Activated naive CD8-positive, alpha-beta T cell treated with anti-CD3 and anti-CD28 coated beads, Interleukin-2, amount 10 ng/mL, durations not matched to agents 7 days and 5 days (primary cell): ENCODE measurements at places on chromosomes 5 and 9. TPM values are rescaled to one million over a fixed set of nuclear protein-coding genes. Genes with fewer than 3 reads are reported as not detected.

DNA sequence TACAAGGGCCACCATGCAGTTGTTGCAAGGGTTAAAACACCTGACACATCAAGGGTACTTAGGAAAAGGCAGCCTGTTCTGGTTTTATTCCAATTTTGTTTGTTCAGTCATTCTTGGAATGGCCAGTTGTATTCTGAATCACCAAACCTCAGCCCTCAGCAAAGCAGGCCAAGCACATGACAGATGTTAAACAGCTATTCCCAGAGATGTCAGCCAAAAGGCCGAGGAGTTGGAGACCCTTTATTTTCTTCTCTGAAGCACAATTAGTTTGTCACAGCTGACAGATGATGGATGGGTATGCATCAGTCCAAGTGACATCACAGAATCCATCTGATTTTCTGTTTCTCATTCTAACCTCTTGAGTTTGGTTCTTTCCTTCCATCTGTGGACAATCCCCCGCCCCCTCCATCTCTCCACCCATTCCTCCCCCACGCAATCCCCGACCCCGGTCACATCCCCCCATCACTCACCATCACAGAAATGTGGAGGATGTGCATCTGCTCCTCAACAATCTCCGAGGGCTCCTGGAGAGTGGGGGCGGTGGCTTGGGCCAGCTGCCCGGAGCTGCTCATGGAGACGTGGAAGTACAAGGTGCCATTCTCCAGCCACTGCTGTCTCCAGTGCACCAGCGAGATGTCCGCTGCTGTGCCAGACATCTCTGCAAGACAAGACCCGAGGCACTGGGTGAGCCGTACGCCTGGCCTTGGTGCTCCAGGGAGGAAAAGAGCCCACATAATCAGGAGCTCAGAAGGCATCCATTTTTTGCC lies 123.8 kb downstream of the ASTN2 start:
- DNase-seq: no peak

DNA sequence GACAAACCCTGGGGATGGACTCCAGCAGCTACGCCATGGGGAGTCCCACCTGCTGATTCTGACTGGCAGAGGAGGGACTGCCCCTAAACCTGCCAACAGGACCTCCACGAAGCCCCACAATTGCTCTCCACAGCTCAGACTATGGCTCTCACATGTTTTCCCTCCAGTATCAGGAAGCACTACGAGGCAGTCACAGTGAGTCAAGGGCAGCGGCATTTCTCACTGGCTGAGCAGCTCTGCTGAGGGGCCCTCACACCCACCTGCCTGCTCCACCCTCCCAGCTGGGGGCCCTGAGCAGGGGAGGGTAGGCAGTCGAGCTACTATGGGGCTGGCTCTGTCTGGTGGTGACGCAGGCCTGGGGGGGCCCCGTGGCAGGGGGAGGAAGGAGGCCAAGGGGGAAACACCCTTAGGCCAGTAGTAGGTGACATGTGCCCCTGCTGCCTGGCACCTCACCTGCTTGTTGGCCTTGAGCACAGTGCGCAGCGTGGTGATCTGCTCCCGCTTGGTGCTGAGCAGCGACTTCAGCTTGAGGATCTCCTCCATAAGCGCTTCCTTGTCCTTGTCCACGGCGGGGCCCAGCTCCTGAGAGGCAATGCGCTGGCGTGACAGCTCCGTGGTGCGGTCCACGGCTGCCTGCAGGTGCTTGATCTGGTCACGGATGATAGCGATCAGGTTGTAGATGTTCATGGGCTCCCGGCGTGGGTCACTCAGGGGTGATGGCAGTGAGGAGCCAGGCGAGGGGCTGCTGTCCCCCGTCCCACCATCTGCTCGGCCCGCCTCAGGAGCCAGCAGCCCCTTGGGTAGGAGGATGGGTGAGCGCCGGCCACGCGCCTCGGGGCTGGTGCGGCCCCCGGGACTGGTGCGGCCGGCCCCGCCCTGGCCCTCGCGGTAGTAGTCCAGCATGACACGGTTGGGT lies 46.3 kb downstream of the BICD2 start:
- peak; percentile 28 for DNase-seq

- DNase-seq: no peak
Measured at GRCh38 chr5:80225189-80225933, 30.5 kb downstream of the SERINC5 start.

DNA sequence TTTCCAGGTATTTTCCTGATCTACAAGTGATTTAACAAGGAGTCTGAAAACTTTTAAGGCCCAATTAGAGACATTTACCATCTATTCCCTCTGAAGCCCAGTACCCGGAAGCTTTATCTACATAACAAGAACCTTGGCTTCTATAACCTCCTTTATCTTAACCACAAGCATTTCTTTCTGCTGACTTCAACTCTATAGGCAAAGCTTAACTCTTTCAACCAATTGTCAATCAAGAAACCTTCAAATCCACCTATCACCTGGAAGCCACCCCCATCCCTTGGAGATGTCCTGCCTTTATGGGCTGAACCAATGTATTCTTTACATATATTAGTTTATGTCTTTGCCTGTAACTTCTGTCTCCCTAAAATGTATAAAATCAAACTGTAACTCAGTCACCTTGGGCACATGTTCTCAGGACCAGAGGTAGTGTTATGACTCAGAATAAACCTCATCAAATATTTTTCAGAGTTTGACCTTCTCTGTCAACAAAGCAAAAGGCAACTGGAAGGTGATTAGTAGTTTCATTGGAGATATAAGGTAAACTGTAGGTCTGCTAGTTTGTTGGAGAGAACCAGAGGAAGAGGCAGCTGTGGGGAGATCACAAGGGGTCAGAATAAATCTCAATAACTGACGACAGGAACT lies 13.0 kb upstream of the RIMOC1 start:
- DNase-seq: no peak

GRCh38 chr5:150398722-150399523 lies 13.8 kb downstream of the CD74 start:
- peak; percentile 44 for DNase-seq

- no peak for DNase-seq
Measured at GRCh38 chr5:175347027-175347426, 97.0 kb downstream of the DRD1 start.

DNA sequence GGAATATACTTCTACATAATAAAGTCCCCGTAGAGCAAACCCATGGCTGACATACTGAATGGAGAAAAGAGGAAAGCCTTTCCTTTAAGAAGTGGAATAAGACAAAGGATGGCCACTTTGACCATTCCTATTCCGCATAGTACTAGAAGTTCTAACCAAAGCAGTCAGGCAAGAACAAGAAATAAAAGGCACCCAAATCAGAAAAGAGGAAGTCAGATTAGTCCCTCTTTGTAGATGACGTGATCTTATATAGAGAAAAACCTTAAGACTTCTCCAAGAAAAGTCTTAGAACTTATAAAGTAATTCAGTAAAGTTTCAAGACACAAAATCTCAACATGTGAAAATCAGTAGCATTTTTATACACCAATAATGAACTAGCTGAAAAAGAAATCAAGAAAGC lies 133.9 kb downstream of the GIN1 start:
- no peak for DNase-seq

DNA sequence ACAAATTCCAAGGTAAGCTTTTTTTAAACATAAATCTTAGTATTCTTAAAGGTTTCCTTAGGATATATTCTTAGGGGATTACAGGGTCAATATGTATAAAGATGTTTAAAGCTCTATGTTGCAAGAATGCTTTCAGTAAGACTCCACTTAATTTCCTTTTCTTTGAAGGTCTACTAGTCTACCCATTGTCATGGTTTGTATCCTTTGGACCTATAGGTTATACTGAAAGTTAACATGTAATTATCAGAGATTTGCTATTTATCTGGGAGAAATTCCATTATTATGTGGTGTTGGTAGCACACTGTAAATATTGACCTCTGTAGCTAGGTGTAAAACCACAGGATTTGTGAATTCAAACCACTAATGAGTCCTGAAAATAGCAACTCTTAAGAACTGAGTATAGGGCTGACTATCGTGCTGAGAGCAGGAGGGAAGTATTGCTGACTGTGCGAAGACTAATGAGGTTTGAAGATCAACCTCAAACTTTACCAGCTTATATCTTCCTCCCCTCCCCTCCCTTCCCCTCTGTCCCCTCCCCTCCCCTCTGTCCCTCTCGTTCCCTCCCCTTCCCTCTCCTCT lies 85.6 kb downstream of the GADD45G start:
- no peak for DNase-seq

- DNase-seq: peak; percentile 53
Measured at GRCh38 chr9:93302586-93303257, 118.8 kb downstream of the WNK2 start.

- DNase-seq: no peak
Measured at GRCh38 chr5:89297066-89297465, 414.1 kb upstream of the MEF2C start.

DNA sequence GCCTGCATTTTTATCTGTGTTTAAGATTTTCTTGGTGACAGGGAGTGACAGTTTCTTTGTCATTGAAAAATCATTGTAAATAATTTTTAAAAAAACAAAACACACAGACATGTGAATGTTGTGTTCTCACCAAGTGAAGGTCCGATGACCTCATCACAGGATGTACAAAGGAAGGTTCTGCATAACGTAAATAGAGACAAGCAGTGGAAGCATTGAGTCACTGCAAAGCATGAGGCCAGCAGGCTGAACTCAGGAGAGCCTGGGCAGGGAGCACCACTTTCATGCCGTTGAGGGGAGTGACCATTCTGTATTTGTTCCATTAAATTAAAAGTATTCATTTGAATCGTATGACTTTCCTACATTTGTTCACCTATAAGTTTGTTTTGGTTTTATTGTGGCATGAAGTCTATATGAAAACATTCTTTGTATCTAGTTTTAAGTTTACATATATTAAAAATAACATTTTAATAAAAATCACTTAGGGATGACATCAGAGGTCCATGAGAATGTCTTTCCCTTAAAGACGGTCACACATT lies 70.4 kb upstream of the TLE1 start:
- DNase-seq: no peak

DNA sequence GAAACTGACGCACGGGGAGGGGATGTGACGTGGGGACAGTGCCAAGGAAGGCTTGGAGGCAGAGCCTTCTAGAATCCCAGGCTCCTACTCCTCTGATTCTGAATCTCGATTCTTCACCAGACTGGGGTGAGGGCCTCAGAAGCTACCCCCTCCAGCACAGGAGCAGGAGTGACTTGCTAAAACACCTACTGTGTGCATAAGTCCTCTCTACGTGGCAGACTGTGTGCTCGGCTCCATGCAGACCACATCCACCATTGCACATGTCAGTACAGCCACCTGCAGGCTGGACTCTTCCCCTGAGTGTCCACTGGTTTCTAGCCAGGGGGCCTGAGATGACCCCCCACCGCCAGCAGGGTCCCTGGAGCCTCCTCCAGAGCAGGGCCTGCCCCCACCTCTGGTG lies 71.2 kb upstream of the SARDH start:
- no peak for DNase-seq

DNA sequence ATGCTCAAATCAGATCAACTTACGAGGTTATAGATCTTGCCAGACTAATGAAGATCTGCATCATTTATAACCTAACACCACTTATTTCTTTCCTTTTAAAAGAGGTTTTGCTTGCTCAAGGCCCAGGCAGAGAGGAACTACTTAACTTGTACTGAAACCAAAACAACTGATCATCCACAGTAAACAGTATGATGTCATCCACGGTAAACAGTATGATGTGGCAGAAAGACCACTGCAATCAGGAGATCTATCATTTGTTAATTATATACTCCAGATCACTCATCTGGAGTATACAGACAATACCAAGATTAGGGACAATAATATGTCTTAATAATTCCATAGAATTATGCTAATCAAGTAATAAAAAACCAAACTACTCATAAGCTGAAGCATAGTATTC lies 116.8 kb downstream of the ADAMTS6 start:
- no peak for DNase-seq

- DNase-seq: no peak
Measured at GRCh38 chr5:51302343-51302742, 80.9 kb upstream of the ISL1 start.

GRCh38 chr9:70049672-70050271 lies 6.1 kb downstream of the MAMDC2 start:
- DNase-seq: no peak

- no peak for DNase-seq
Measured at GRCh38 chr9:101350285-101350684, 34.5 kb downstream of the BAAT start.

GRCh38 chr5:93076096-93076495 lies 504.9 kb downstream of the NR2F1-AS1 start:
- DNase-seq: no peak

GRCh38 chr5:180606215-180606785 lies 15.0 kb upstream of the SCGB3A1 start:
- DNase-seq: no peak

GRCh38 chr5:87233143-87233542 lies 34.5 kb upstream of the RASA1 start:
- no peak for DNase-seq

- DNase-seq: peak; percentile 81
Measured at GRCh38 chr9:136342181-136343120, 15.1 kb downstream of the GPSM1 start.

GRCh38 chr5:31148959-31149475 lies 44.5 kb upstream of the CDH6 start:
- DNase-seq: no peak

DNA sequence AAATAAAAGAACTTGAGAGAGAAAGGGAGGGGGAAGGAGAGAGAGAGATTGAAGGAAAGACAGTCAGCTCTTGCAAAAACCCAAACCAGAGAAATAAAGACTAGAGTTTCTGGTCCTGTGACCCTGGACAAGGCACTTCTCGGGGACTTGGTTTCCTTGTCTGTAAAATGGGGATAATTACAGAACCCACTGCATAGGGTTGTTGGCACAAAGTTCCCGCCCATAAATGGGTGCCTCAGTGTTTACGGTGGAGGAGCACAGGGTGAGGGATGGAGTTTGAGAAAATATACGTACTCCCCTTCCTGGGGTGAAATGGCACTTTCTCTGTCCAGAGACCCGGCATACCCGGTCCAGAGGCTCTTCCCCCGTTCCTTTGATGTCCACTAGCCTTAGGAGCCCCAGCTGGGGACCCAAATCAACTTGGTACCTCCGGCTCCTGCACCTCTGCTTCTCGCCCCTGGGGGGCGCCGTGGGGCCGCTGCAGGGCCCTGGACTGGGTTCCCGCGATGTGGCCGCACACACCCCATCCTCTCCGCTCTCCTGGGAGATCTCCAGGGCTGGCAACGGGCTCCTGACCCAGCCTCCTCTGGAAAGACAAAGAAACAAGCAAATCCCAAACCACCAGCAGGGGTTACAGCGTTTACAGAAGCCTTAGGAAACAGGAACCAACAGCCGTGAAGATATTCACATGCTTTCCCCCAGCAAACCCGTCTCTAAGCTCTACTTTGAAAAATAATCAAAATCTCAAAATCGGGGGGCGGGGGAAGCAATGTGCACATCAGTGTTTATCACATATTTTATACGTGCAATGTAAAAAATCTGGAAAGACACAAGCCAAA lies 26.3 kb downstream of the PTGES start:
- peak; percentile 82 for DNase-seq

Gene WWC1
- total RNA-seq: 0.22 TPM

Gene AFAP1L1
- total RNA-seq: 0.09 TPM

Gene FBXW2
- 87.8 TPM for total RNA-seq

Gene TMEM252
- not detected for total RNA-seq

Gene SPINK4
- not detected for total RNA-seq

Gene FYB1
- total RNA-seq: 355 TPM

Gene CCNJL
- 0.17 TPM for total RNA-seq

Gene KIAA0825
- 2.2 TPM for total RNA-seq

Gene PDZD2
- total RNA-seq: 0.22 TPM

Gene PAX5
- total RNA-seq: 1.1 TPM

Gene PHF19
- total RNA-seq: 253 TPM

Gene IL4
- 1.8 TPM for total RNA-seq

Gene PCAT7
- total RNA-seq: not detected

Gene LCNL1
- total RNA-seq: 0.33 TPM
